CD14-positive monocyte (primary cell): ENCODE measurements at places on chromosomes 13 and 19.

DNA sequence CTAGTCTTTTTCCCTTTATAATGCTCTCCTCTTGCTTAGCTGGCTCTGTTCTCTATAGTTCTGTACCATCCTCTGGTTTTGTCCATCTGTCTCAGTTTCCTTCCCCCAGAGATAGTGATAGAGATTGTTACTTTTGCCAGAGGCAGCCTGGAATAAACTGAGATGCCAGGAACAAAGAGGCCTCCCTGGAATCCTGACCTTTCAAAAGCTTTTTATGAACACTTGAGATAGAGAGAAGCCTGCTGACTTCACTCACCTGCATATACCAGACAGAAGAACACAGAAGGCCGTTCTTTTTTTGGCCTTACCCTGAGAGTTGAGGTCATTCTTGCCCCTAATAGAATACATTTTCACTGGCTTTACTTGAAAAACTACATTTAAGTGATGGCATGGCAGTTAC lies 150.2 kb downstream of the LHFPL6 start:
- DNase-seq: no peak

GRCh38 chr13:100666124-100666523 lies 8.5 kb downstream of the TMTC4 start:
- no peak for DNase-seq

- no peak for DNase-seq
Observed at GRCh38 chr13:74990992-74991391, 491.0 kb downstream of the TBC1D4 start.

- no peak for DNase-seq
Observed at GRCh38 chr13:39129213-39129612, 91.0 kb downstream of the NHLRC3 start.

GRCh38 chr19:958967-959855 lies 24.9 kb upstream of the WDR18 start:
- DNase-seq: no peak

GRCh38 chr13:98399756-98400155 lies 177.2 kb downstream of the STK24 start:
- DNase-seq: no peak

- peak; percentile 92 for DNase-seq
Observed at GRCh38 chr19:51407511-51408131, 9.8 kb downstream of the SIGLEC10 start.

DNA sequence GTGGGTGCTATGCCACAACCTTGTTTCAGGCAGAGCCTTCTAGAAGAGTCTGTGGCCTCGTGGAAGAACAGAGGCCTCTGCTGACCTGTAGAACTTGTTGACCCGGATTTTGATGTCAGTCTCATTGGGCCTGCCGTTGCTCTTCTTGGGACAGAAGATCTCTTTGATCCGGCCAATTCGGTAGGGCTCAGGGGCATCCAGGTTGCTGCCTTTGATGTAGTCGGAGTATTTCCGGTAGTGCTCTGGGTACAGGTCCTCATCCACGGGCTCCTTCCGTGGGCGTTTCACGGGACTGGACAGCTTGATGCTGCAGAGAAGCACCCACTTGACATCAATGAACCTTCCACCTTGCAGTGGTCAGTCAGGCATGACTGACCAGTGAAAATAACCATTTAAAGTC lies 24.0 kb upstream of the EIF3G start:
- no peak for DNase-seq

DNA sequence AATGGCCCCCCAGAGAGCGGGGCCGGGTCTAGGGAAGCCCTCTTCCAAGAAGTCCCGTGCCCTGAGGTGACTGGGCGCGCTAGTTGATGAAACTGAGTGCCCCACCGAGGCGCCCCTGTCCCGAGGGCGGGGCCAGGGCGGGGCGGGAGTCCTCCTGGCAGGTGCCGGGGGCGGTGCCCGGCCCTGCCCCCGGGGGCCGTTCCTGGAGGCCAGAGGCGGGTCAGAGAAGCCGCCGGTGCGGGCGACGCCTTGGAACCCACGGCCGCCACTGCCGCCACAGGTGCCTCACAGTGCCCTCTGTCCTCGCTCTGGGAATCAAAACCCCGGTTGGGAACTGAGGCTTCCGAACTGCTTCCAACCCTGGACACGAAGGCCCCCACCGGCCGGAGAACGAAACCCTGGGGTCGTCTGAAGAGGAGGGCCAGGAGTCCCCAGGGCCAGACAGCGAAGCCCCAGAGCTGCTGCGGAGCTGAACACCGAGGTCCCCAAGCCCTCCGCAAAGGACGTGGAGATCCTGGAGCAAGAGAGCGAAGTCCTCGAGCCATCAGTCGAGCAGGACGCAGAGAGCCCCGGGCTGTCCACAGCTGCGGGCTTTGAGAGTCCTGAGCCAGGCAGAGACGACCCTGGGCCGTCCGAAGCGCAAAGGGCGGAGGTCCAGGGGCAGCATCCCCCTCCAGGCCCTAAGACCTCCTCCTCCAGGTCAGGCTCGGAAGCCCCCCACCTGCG lies at the start of gene MISP3:
Gene MISP3 (plus strand): TSS at position 252 of the 726 bp plus-strand sequence. CDS start 524 bp downstream, outside the sequence.
- DNase-seq: peak; percentile 17

GRCh38 chr19:10112895-10113591 lies 1.6 kb downstream of the P2RY11 start:
- DNase-seq: peak; percentile 29

- DNase-seq: no peak
Observed at GRCh38 chr13:79398915-79399314, 7.1 kb downstream of the RBM26 start.

GRCh38 chr19:44207126-44207803 lies 5.1 kb upstream of the ZNF227 start:
- peak; percentile 91 for DNase-seq

DNA sequence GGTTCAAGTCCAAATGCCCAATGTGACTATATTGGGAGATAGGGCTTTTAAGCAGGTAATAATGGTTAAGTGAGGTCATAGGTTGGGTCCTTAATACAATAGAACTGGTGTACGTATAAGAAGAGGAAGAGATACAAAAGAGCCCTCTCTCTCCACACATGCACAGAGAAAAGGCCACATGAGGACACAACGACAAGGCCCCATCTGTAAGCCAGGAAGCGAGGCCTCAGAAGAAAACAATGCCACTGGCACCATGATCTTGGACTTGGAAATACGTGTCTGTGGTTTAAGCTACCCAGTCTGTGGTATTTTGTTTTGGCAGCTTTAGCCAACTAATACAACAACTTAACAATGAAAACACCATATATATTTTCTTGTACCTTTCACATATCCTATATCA lies 23.4 kb upstream of the RFC3 start:
- DNase-seq: no peak

DNA sequence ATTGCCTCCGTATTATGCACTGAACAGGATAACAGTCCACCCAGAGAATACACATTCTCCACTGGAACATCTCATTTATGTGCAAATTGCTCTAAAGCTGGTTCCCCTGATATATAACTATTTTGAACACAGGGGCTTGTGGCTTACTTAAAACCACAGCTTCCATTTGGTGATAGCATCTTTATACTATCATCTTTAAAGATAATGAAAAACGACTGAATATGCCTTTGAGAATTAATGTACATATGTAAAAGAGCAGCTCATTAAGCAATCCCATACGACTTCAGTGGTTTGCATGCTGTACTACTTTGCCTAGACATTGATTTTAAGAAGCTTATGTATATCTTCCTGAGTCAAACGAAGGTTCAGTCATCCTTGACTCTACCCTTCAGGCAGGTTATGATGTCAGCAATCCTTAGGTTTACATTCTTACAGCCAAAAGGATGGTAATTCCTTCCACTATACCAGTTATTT lies 40.8 kb downstream of the BRD4 start:
- DNase-seq: no peak

- no peak for DNase-seq
Observed at GRCh38 chr19:497869-498510, 1.7 kb downstream of the MADCAM1 start.

- DNase-seq: peak; percentile 42
Observed at GRCh38 chr19:42480335-42481095, 37.8 kb upstream of the CXCL17 start.

DNA sequence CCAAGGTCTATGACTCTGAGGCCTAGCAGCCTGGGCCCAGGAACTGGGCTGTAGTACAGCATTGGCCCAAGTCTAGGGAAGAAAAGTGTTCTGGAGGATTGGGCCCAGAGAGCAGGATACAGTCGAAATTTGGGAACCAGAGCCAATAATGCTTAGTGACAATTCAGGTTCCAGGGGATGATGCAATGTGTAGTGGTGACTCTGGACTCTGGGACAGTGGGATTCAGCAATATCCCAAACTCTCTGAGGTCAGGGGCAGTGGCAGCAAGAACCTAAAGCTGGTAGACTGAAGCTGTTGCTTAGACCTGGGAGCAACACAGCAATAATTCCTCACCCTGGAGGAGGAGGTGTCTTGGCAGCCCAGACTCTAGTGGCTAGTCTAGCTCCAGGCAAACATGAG lies 545.5 kb upstream of the ARGLU1 start:
- DNase-seq: no peak

GRCh38 chr13:41897126-41897525 lies 63.8 kb downstream of the VWA8 start:
- no peak for DNase-seq

- DNase-seq: no peak
Observed at GRCh38 chr13:98761126-98761985, 8.9 kb upstream of the SLC15A1 start.

DNA sequence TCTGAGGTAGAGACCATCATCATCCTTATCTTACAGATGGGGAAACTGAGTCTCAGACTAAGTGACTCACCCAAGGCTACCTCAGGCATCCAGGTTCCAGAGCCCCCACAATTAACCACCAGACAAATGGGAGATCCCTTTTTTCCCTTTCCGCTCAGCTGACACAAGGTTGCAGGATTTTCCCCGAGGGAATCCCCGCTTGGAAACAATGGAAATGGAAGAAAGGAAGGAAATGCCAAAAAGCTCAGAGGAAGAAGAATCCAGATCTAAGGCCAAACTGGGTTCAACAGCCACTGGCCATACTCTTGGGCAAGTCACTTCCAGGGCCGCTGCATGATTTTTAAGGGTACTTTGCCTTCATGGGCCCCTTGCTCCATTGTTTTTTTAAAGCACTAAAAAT lies 1.6 kb downstream of the ZNF71 start:
- DNase-seq: no peak

- DNase-seq: no peak
Observed at GRCh38 chr13:109297628-109298027, 488.8 kb downstream of the IRS2 start.

DNA sequence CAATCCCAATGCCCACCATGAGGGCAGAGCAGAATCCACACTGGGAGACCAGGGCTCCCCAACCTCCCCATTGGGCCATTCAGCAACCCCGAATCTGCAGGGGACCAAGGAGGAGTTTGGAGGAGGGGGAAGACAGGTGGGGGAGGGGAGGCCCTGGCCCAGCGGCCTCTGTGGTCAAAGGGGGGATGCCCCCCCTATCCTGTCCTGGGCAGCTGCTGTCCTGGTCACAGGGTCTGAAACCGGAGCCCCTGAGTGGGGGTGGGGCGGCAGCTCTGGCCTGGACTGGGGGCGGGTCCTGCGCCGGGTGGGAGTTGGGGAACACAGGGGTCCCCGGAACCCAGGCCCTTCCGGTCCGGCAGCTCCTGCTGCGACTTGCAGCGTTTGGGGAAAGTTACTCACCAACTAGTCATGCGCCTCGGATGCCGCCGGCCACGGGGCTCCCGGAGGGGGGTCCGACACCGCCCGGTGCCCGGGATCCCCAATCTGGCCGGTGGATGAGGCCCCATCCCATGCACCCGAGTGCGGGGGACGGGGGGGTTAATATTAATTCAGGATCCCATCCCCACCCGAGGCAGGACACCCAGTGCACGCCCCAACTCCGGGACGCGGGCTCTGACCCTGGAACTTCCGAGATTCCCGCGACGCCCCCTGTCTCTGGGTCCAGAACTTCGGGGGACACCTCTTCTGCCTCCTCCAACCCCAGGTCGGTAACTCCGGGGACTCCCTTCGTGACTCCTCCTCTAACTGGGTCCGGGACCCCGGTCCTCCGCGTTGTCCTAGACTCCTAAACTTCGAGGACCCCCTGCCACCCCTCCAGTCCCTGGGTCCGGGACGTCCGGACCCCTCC lies 872 bp downstream of the HOMER3 start:
- DNase-seq: peak; percentile 57

DNA sequence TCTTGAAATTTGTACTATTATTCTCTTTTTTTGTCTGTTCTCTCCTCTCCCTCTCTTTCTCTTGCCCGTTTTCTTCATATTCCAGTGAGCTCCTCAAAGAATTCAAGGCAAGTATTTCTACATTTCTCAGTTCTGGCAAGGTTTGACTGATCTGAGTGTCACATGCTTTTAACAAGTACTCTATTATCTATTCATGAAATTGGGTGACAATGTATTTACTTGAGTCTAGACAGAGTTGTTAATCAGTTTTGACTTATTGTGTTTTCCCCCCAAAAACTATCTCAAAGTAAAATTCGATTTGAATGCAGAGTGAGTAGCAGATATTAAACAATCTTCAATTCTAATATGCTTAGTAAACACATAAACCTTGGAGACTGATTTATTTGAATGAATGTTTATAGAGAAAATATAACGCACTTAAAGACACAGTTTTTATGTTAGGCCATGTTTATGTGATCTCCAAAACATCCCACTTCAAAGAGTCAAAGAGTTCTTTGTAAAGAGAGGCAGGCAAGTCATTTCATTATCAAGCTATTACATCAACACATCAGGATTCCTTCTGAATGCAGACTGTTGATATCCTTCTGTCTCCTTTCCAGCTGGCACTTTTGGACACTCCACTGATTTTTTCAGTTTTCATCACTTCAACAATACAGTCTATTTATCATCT lies 166.6 kb downstream of the SLITRK6 start:
- no peak for DNase-seq

DNA sequence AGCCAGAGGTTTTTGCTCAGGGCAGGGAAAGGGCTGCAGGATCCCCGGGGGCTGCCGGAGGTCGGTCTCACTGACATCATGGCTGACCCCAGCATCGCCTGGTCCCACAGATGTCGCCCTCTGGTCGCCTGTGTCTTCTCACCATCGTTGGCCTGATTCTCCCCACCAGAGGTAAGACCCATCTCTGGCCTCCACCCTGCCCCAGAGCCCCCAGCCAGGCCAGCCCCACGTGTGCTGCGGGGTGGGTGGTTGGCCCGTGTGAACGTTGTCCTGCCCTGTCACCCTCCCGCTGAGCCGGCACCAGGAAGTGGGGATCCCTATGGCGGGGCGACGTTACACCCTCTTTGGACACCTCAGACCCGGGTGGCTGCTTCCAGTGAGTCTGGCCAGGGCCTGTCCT lies 906 bp downstream of the FXYD5 start:
- DNase-seq: peak; percentile 38

GRCh38 chr13:21202767-21203531 lies 26.5 kb downstream of the MRPL57 start:
- DNase-seq: no peak

GRCh38 chr13:44759384-44760360 lies 183.5 kb upstream of the TSC22D1 start:
- no peak for DNase-seq

GRCh38 chr13:56351041-56351440 lies 789.7 kb upstream of the PRR20A start:
- DNase-seq: no peak

GRCh38 chr19:1397838-1398237 lies 3.5 kb downstream of the GAMT start:
- DNase-seq: no peak

DNA sequence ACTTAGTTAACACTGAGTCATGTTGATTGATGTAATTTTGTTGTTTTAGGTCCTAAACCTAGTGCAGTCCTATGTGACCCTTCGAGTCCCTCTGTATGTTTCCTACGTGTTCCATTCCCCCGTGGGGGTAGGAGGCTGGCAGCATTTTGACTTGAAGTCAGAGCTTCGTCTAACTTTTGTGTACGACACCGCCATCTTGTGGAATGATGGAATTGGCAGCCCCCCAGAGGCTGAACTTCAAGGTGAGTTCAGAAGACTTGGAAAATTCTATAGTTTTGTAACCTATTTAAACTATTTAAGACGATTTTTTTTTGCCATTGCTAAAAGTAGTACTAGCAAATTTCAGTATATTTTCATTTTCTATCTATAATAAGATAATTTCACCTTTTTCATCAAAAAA lies 117.9 kb downstream of the STOML3 start:
- no peak for DNase-seq
